NCI-H1436 treated with DMSO at 0.1 percent for 48 hours (cell line): ENCODE measurements at places on chromosomes 1 and 21.

DNA sequence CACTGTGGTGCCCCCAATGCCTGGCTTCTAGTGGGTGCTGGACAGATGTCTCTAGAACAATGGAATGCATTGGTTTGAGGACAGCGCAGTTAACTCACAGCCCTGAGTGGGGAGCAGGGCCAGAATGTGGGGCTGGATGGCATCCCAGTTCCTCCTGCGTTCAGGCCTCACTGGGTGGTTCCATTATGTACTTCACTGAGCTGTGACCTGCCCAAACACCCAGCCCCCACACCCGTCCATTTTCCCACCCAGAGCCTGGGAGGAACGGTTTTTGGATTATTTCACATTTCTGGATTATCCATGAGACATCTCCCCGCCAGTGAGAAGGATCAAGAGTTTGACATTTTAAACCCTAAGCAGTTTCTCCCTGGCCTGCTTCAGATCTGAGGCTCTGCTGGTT lies 55.3 kb upstream of the WASF2 start:
- DNase-seq = no peak

- no peak for DNase-seq
Measured at GRCh38 chr1:56676571-56677035, 31.5 kb downstream of the PRKAA2 start.

DNA sequence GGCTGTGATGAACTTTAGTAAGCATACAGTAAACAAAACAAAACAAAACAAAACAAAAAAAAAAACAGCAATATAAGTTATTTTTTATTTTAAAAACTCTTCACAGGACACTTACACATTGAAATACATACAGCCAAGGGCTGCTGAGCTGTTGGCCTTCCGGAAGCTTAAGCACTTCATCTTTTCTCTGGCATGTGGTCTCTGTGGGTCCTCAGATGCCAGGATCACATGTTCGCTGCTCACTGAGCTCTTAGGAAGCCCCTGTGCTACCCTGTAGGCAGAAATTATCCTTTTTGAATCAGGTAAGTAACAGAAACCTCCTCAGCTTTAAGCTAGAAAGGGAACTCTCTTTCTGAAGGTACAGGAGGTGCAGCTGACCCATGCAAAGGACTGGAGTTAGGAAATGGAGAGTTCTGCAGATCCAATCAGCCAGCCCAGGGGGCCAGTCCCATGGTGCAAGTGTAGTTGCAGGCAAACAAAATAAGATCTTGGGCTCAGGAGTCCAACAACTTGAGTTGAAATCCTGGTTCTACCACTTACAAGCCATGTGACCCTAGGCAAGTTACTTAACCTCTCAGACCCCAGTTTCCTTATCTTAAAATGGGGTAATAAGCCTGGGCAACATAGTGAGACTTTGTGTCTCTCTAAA lies 22.4 kb upstream of the MED18 start:
- DNase-seq = no peak

- no peak for DNase-seq
Measured at GRCh38 chr21:38993561-38993960, 187.8 kb downstream of the ETS2 start.

DNA sequence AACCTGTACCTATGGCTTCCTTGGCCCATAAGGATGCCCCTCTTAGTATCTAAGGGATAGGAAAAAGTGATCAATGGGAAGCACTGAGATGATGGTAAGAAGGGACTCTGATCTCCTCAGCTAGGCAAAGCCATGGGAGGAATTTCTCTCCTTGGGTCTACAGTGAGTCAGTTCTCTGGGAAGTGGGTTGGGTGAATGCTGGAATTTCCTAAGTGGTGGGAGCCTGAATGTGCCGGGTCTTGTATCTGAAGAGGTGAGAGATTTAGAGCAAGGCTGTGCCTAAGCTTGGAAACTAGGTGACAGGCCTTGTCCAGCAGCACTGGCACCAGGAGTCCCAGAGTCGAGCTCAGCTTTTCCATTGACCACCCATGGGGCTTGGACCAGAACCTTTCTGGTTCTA lies 96.3 kb upstream of the SLC2A1 start:
- no peak for DNase-seq

GRCh38 chr1:3879099-3879498 lies 21.0 kb downstream of the C1orf174 start:
- no peak for DNase-seq

GRCh38 chr1:184958554-184959353 lies 15.6 kb downstream of the NIBAN1 start:
- DNase-seq = no peak

DNA sequence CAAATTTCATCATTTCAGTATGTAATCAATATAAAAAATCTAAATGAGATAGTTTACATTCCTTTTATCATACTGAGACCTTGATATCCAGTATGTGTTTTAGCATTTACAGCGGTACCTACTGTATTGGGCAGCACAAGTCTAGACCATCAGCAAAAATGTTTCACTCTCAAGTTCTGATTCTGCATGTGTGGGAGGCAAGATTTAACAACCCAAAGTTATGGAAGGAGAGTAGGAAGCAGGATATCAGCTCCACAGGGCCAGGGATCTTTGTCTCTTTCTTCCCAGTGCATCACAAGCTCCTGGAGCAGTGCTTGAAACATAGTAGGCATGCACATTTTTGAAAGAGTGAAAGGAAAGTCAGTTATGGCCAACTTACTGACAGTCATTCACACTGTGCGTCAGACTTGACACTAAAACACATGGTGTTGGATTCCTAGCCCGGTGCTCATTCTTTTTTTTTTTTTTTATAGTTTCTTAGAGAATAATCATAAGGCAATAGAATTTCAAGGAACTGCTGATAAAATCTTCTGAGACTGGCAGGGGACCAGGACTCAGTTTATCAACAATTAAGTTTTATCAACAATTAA lies 6.1 kb downstream of the TENT5C start:
- no peak for DNase-seq

GRCh38 chr1:246971090-246971721 lies 36.7 kb downstream of the ZNF695 start:
- no peak for DNase-seq

GRCh38 chr1:66890621-66891020 lies 34.0 kb downstream of the DNAI4 start:
- no peak for DNase-seq

DNA sequence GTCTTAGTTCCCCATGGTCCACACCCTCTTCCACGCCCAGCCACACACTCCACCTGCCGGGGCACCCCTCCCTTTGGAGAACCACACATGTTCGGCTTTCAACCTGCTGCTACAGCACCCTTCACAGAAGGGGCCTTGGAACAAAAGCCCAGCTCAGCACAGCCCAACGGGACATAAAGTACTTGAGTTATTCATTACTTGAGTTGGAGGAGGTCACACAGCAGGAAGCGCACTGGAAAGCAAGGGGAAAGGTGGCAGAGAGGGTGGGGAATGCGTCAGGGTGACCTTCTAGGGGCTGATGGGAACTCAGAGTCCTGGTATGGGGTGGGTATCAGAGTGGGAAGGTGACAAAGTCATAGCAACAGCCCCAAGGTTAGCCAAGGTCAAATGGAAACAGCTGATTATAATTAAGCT lies 3.0 kb upstream of the ATP1B1 start:
- no peak for DNase-seq

- no peak for DNase-seq
Measured at GRCh38 chr1:92273039-92273438, 25.7 kb downstream of the GLMN start.

DNA sequence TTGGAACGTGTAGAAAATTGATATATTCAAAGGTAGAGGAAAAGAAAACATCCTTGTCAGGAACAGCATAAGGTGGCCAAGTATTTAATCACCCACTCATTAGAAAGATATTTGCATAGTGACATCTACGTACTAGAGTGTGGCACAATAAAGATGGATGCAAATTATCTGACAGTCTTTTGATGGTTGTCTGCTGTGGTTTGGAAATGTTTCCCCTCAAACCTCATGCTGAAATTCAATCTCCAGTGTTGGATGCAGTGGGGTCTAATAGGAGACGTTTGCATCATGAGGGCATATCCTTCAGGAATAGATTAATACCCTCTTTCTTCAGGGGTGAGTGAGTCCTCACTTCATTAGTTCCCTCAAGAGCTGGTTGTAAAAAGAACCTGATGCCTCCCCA lies 34.1 kb upstream of the RUNX1 start:
- no peak for DNase-seq

- no peak for DNase-seq
Measured at GRCh38 chr1:3000671-3001470, 20.4 kb upstream of the ACTRT2 start.

GRCh38 chr1:219298571-219299148 lies 125.0 kb downstream of the LYPLAL1 start:
- DNase-seq = no peak

GRCh38 chr1:167871331-167871730 lies 42.6 kb downstream of the ADCY10 start:
- no peak for DNase-seq

DNA sequence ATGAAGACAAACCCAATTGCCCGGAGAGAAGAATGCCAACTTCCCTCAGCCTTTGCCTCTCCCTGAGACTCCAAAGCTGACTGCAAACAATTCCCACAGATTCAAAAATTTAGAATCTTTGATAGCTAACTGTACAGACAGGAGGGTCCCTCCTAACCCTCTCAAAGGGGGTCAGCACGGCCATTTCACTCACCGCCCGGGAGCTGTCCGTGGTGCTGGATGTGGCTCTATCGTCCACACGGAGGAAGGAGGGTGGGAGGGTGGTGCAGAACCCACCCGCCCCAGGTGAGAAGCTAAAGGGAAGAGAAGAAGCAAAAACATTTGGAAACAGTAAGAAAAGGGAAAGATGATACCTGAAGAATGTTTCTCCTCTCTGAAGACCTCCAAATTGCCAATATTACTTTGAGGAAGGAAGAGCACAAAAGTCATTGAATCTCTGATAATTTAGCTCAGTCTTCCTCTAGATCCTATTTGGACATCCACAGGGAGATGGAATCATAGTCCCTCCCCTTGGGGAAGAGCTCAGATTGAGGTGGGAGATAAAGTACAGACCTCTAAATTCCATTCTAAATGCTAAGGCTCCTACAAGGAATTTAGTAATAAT lies 45.6 kb downstream of the RHBG start:
- no peak for DNase-seq

GRCh38 chr1:18491168-18491567 lies 10.4 kb downstream of the KLHDC7A start:
- no peak for DNase-seq

- DNase-seq = no peak
Measured at GRCh38 chr1:225642177-225642576, 10.7 kb downstream of the ENAH start.

- no peak for DNase-seq
Measured at GRCh38 chr1:25802915-25803314, 2.9 kb downstream of the SELENON start.

DNA sequence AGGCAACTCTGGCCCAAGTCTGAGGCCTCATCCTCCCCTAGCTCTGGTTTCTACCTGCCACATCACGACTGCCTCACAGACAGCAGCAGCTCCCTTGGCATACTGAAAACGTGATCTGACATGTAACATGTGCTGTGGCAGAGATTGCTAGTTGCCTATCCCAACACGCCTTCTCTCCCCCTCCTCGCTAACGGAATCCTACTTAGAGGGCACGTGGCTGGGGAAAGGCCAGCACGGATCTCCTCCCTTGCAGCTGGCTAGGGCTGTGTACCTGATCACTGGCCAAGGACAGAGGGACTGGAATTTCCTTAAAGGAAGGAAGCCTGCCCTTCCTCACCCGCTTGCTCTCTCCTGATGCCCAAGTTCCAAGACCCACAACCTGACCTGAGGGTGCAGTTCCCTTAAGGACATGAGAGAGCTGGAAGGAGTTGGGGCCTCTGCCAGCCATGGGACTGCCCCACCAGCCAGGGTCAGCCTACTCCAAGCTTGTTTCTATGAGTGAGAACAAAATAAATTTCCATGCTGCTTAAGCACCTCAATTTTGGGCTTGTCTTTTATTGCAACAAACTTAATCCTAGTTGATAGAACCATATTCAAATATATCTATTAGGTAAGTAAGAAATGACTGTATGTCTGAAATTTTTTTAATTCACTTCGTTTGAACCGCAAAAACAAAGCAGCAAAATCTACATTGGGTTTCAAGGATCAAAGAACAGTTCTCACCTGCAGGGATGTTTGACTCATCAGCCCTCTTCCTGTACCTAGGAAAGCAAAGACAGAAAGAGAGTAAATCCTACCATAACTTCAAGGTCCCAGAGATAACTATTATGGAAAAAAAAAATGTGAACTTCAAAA lies 7.2 kb downstream of the SETD4 start:
- no peak for DNase-seq

DNA sequence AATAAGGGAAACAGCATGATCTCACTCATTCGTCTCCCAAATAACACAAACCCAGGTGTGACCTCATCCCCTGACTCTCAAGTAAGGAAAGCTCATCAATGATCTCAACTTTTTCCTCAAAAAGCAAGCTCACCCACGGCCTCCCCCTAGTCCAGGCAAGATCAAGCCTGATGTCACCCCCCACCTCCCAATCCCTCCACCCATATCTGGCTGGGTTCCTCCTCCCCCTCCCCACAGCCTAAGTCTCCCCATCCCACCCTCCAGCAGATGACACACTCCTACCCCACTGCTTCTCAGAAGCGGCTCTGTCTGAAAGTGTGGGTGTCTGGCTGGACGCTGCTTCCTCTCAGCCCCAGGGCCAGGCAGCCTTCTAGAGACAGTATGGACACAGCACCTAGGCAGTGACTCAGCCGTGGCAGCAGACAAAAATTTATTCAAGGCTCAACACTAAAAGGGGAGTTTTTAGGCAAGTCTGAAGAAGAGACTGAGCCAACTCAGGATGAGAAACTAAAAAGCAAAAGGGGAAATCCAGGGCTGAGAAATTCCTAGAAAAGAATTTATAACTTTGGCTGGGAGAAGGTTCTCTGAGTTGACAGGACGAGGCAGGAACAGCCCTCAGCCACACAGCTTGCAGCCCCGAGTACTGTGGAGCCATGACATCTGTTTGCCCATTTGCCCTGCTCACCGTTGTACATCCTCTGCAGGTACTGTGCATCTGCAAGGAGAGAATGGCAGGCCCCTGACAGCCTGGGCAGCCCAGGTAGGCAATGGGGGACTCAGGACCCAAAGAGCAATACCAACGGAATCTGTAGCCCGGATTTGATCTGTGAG lies 81.6 kb upstream of the LRRC8D start:
- no peak for DNase-seq

GRCh38 chr1:49016030-49016977 lies 239.6 kb upstream of the BEND5 start:
- no peak for DNase-seq

DNA sequence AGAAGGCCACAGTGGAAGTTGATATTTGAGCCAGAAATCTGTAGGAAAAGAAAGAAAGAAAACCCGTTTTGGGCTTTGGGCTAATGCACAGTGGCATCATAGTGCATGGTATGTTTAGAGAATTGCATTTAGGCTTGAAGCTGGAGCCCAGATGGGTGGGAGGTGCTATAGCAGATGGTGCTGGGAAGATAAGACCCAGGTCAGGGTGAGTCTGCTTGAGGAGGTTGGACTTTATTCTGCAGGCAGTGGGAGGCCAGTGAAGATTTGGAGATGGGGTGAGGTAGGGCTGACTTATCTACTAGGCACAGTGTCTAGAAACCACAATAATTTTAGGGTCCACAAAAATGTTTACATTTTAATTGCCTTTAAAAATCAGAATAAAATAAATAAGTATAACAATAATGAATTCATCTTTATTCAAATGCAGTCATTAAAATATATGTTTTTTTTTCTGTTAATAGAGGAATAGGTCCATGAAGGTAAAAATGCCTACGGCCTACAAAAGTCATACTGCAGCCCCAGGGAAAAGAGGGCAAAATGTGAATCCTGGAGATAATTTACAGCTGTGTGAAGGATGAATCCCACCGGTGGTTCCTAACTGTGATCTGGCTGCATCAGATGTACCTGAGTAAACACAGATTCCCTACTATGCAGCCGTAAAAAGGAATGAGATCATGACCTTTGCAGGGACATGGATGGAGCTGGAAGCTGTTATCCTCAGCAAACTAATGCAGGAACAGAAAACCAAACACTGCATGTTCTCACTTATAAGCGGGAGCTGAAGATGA lies 8.7 kb downstream of the DNAJC6 start:
- DNase-seq = no peak
